ENCODE measurements at places on chromosomes 16 and 17. TPM values are rescaled to one million over a fixed set of nuclear protein-coding genes. Genes with fewer than 3 reads are reported as not detected.

Gene MATCAP1
- total RNA-seq: 3.5 TPM

Gene KREMEN2
- not detected for total RNA-seq

Gene EMC8
- 18.4 TPM for total RNA-seq

Gene MT1A
- not detected for total RNA-seq

Gene OSGIN1
- total RNA-seq: 4.1 TPM

Gene USP43
- total RNA-seq: 0.21 TPM

Gene SUPT4H1
- total RNA-seq: 65.3 TPM

Gene CLEC10A
- total RNA-seq: 8.6 TPM

Gene TP53TG3B
- 0.21 TPM for total RNA-seq

Gene PYDC1
- not detected for total RNA-seq

Gene NACA2
- 0.31 TPM for total RNA-seq

Measured in mononuclear cell (primary cell).